ENCODE measurements at places on chromosomes 4 and X.

GRCh38 chr4:168815379-168816345 is 194.4 kb downstream of the CBR4 start:
- DNase-seq: no peak

- no peak for DNase-seq
These were observed 508.9 kb upstream of the FTHL17 start for GRCh38 chrX:31580726-31581125.

DNA sequence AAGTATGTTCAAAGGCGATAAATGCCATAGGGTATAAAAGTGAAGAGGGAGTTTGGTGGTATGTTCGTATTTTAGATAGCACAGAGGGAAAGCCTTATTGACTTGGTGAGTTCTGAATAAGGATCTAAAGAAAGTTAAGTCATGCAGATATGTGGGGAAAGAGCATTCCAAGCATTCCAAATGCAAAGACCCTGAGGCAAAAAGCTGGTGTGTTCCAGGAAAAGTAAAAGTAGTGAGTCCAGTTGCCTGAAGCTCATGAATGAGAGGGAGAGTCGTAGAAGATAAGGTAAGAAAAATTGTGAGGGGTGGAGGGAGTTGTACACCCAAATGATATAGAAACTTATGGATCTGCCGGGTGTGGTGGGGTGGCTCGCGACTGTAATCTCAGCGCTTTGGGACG is 426.7 kb downstream of the RPA4 start:
- DNase-seq: no peak

DNA sequence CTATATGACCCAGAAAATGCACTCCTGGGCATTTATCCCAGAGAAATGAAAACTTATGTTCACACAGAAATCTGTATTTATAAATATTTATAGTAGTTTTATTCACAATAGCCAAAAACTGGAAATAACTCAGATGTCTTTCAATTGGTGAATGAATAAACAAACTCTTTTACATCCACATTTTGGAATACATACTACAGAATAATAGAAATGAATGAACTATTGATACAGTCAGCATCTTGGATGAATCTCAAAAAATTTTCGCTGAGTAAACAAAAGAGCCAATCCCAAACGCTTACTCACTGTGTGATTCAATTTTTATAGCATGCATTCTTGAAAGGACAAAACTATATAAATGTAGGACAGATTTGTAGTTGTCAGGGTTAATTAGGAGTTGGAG is 75.1 kb upstream of the HTR2C start:
- no peak for DNase-seq

DNA sequence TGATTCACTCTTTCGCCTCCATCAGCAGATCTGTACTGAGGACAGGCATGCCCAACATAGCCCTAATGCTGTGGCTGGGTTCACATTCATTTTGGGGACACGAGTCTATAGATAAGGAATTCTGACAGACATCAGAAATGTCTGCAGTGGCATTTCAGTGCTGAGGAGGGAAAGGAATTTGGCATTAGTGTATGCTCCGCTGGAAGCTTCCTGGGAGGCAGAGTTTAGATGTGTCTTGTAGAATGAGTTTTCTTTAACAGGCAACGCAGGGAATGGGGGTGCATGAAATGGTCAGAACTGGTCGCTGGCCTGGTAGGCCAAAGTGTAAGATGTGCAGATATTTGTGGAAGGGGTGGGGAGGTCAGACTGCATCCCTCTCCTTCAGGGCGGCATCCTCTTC is 43.5 kb upstream of the ZNF518B start:
- no peak for DNase-seq

- DNase-seq: no peak
These were observed 56.7 kb upstream of the SLC7A11 start for GRCh38 chr4:138298866-138299265.

GRCh38 chrX:150513544-150513943 is 54.9 kb upstream of the MTM1 start:
- no peak for DNase-seq

DNA sequence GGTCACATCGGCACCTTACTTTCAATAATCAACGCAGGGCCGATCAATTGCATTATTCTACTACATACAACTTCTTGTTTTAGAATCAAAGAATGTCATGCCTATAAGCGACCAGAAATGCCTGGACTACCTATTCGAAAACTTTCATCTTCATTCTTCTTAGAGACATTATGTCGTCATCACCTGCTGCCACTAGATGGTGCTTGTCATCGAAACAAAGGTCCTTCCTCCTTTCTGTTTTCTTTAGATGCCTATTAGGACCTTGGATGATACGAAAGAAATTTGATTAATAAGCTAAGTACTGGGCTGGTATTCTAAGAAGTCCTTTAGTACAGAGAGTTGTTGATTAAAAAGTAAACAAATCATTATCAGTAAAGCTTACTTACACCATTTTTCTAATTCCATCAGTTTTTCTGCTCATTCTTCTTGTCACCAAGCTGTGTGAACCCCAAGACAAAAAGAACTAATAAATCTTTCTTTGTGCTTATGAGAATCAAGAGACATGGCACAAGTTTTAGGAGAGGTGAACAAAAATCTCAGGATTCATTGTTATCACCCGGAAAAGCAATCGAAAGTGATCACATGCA is 154.5 kb upstream of the SLC4A4 start:
- peak; percentile 62 for DNase-seq

- no peak for DNase-seq
These were observed 5.6 kb upstream of the AMOT start for GRCh38 chrX:112846187-112846586.

GRCh38 chrX:17038277-17038676 is 91.8 kb downstream of the REPS2 start:
- no peak for DNase-seq

GRCh38 chr4:154511981-154512380 is 20.4 kb upstream of the DCHS2 start:
- DNase-seq: no peak

DNA sequence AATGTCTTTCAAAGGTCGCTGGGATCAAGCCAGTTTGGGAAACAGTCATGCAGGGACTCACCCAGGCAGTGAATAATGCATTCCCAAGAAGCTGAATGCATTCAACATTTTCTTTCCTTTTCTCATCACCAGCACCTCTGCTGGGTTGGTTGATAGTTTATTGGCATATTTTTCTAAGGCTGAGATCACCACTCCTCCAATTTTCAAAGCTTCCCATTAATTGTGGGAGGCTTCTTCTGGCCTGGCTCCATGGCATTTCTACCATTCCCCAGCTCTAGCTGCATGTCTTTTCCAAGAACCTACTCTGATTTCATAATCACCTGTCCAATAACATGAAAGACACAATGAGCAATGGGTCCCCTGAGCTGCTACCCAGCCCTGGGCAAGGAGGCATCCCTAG is 35.8 kb downstream of the CHRDL1 start:
- no peak for DNase-seq

Data from LNCaP clone FGC (cell line).